Psoas muscle (tissue), 8 donors: ENCODE measurements at places on chromosomes 4 and X. TPM values are rescaled to one million over a fixed set of nuclear protein-coding genes. Genes with fewer than 3 reads are reported as not detected.

HPGDS gene
- polyA plus RNA-seq, result 0.32 TPM

QRFPR gene
- polyA plus RNA-seq, result not detected

MFSD8 gene
- polyA plus RNA-seq, result 4.4 TPM

NUP62CL gene
- polyA plus RNA-seq, result 0.08 TPM

FGF13 gene
- polyA plus RNA-seq, result 54.0 TPM

BTK gene
- polyA plus RNA-seq, result 0.37 TPM

ZNF711 gene
- polyA plus RNA-seq, result 0.25 TPM

CXCL11 gene
- polyA plus RNA-seq, result not detected

CT55 gene
- polyA plus RNA-seq, result not detected

CORIN gene
- polyA plus RNA-seq, result 1.3 TPM

CTAG1B gene
- polyA plus RNA-seq, result not detected

MMAA gene
- polyA plus RNA-seq, result 4.5 TPM

ERVMER34-1 gene
- polyA plus RNA-seq, result not detected

MAGEA11 gene
- not detected for polyA plus RNA-seq

ING2 gene
- 28.0 TPM for polyA plus RNA-seq

TGIF2LX gene
- polyA plus RNA-seq, result not detected

SPOCK3 gene
- 0.11 TPM for polyA plus RNA-seq

DCAF8L2 gene
- polyA plus RNA-seq, result not detected

ABCE1 gene
- 59.8 TPM for polyA plus RNA-seq

CXorf65 gene
- polyA plus RNA-seq, result not detected

FOXR2 gene
- polyA plus RNA-seq, result not detected

ADH1B gene
- polyA plus RNA-seq, result 54.1 TPM

TBX22 gene
- not detected for polyA plus RNA-seq

ADH1C gene
- 4.7 TPM for polyA plus RNA-seq

XK gene
- 4.8 TPM for polyA plus RNA-seq

IL15 gene
- polyA plus RNA-seq, result 2.2 TPM

MAGEB3 gene
- not detected for polyA plus RNA-seq

PPEF2 gene
- 0.05 TPM for polyA plus RNA-seq

CXXC4 gene
- polyA plus RNA-seq, result 0.08 TPM

CXCL10 gene
- 0.06 TPM for polyA plus RNA-seq

FAM3A gene
- polyA plus RNA-seq, result 40.4 TPM

C4orf50 gene
- not detected for polyA plus RNA-seq

SLC49A3 gene
- polyA plus RNA-seq, result 3.7 TPM

LRP2BP gene
- polyA plus RNA-seq, result 1.1 TPM

FHDC1 gene
- 2.8 TPM for polyA plus RNA-seq

SMPX gene
- 471 TPM for polyA plus RNA-seq

REPS2 gene
- 0.16 TPM for polyA plus RNA-seq

BMX gene
- polyA plus RNA-seq, result 0.91 TPM

HMGN5 gene
- polyA plus RNA-seq, result 7.9 TPM

TEX13D gene
- not detected for polyA plus RNA-seq

GPC3 gene
- 0.80 TPM for polyA plus RNA-seq

SPANXB1 gene
- not detected for polyA plus RNA-seq

DSPP gene
- not detected for polyA plus RNA-seq

POU3F4 gene
- not detected for polyA plus RNA-seq

NPNT gene
- polyA plus RNA-seq, result 4.1 TPM

COX18 gene
- 16.5 TPM for polyA plus RNA-seq

KLF8 gene
- polyA plus RNA-seq, result 1.8 TPM

SMIM10L2A gene
- polyA plus RNA-seq, result 0.12 TPM
